ENCODE measurements at places on chromosomes 1 and 21.

GRCh38 chr1:201145132-201145531 is 9.1 kb downstream of the TMEM9 start:
- DNase-seq = no peak

GRCh38 chr1:41735631-41736260 is 183.0 kb downstream of the HIVEP3 start:
- DNase-seq = peak; percentile 71

DNA sequence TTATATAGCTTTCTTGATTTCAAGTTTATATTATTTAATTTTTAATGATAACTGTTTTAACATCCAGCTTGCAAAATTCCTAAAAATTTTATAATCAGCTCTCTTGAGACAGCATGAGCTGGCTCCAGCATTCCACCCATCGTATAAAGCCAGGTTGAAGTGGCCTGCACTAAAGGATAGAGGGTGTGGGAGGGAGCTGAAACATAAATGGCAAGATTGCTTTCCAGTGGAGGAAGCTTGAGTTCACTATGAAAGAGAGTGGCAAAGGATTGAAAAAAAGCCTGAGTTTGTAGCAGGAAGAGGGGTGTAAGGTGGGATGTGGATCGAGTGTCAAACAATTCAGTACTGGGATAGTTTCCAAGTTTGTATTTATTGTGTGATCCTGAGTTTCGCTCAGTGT is 48.5 kb upstream of the ZNF644 start:
- DNase-seq = peak; percentile 3

DNA sequence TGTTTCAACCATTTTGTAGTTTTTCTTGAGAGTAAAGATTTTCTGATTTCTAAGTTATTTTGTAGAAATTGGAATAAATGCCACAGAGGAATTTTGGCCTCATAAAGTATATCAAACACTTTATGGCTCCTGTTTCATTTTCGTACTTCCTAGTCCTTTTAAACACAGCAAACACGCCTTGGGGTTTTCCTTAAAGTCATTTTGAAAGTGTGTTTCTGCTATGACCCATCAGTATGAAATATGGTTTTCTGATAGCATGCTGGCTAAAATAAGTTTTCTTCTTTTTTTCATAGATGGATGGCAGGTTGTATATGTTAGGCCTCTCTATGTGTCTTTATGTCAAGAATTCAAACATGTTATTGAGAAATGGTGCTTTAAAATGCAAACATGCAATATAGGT is 940.1 kb upstream of the TMPRSS15 start:
- DNase-seq = no peak

- no peak for DNase-seq
Observed at GRCh38 chr1:203178821-203179666, 3.4 kb upstream of the MYBPH start.

DNA sequence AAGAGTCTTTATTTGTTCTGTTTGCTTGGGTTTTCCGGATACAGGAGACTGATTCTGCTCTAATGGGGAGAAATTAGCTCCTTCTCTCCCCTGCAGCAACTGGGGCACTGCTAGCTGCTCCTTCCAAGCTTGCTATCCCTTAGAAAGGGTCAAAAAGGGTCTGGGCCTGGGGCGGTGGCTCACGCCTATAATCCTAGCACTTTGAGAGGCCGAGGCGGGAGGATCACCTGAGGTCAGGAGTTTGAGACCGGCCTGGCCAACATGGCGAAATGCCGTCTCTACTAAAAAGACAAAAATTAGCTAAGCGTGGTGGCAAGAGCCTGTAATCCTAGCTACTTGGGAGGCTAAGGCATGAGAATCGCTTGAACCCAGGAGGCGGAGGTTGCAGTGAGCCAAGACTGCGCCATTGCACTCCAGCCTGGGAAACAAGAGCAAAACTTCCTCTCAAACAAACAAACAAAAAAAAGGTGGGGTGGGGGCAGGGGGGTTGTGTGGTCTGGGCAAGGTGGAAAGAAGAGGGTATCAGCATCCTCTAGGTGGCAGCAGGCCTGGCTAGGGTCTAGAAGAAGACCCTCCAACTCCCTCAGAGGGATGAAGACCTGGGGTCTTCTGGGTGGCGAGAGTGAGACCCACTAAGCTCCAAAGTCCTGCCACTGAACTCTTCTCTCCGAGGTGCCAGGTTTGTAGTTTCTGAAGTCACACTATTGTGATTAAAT is 15.4 kb upstream of the TBX15 start:
- no peak for DNase-seq

DNA sequence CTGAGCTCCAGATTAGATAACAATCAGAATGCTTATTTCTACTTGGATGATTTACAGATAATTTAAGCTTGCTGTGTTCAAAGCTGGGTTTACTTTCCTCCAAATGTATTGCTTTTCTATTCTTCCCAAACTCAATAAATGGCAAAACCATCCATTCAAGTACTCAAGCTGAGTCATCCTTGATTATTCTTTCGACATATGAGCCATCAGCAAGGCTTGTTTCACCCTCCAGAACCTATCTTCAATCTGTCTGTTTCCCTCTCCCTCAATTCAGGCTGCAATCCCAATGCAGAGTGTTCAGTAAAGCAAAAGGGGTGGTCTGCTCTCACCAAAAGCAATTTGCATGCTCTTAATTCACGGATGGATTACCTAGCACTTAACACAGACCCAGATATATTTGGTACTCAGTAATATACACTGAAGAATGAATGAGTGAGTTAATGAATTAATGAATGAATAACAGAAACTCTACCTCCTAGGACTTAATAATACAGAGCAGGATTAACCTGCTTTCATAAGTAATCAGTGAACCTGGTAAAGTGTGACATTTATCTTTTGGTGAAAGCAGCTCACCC is 41.9 kb downstream of the DDR2 start:
- DNase-seq = no peak

DNA sequence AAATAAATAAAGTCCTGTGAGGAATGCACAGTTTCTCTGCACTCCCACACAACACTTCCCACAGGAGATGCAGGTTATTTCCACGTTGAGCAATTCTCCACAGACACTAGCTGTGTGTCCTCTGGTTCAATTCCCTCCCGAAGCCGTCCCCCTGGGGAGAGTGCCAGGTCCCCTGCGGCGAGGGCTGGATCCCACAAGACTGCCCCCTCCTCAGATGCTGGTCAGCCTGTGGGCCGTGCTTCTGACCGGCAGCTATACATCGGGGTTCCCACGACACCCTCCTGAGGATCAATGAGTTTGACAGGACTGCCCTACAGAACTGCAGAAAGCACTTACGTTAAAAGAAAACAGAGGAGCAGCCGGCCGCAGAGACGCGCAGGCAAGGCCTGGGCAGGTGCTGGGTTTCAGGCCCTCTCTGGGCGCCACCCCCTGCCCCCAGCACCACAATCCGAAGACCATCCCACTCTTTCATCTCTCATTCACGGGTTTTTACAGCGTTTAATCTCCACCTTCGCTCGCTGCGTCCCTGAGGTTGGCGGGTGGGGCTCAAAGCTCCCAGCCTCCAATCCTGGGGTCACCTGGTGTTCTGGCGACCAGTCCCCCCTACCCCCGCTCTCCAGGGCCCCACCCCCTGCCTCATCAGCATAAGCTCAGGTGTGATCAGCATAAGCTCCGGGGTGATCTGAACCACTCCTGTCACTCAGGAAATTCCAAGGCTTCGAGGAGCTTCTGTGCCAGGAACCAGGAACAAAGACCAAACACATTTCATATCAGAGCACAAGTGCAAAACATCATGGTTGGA is 9.3 kb downstream of the SLC35E2B start:
- DNase-seq = no peak

GRCh38 chr1:115655306-115655663 is 13.5 kb downstream of the VANGL1 start:
- no peak for DNase-seq

DNA sequence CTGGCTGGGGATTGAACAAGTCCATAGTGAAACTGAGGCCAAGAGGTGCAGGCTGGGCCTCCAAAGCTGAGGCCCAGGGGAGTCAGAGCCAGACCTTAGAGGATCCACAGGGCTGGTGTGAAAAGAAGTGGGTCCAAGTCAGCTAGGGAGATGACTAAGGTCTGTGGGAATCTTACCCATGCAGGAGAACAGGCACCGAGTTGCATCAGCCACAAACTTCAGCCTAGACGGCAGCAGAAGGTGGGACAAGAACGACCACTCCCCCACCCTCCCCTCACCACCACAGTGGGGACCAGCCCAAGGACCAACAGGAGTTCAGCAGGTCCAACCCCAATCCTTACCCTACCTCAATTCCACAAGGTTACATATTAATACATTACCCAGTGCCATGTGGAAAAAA is 282.3 kb downstream of the TTLL7 start:
- no peak for DNase-seq

- no peak for DNase-seq
Observed at GRCh38 chr1:164991763-164992314, 364.7 kb downstream of the LMX1A start.

DNA sequence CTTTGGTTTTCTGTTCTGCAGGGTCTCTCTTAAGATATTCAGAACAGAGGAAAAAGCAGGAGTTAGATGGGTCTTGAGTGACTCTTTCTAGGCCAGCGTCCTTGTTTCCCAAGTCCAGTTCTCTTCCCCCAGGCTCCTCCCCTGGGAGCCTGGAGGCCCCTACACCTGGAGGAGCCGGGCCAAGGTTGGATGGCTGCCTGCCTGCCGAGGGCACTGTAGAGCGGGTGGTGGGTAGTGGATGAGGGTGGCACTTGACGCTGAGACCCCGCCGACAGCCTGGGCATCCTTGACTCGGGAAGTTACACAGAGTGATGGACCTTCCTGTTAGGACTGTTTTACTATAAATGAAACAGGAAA is 17.4 kb upstream of the KANK4 start:
- DNase-seq = no peak

- DNase-seq = peak; percentile 50
Observed at GRCh38 chr1:193406901-193407300, 220.5 kb upstream of the B3GALT2 start.

DNA sequence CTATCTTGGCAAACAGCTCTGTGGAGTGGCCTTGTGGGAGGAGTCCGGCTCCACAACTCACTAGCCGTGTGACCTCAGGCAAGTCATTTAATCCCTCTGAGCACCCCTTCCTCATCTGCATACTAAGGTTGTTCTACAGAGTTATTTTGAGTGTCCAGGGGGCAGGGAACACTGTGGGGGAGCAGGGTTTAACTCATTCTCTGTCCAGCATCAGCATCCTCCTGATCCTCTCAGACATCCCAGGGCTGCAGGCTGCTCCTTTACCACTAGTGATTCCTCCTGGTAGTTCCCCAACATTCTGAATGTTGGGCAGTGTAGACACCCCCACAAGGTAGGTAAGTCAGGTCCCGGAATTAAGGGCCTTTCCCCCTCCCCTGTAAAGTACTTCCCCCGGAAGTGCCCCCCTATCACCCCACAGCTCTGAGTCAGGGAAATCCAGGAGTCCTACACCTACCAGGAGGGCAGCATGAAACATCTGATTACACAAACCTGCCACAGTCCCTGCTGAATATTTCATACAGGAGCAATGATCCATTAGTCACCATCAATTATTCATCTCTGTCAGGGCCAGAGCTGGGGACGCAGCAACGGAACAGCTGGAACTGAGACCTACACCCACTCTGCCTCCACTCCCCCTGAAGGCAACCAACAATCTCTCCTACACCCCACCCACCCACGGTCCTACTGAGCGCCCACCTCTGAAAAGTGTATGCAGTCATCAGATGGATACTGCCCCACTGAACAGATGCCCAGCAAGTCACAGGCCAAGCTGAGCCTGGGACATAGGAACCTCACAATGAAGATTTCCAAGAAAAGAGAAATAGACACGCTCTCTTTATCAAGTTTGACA is 20.5 kb downstream of the SYT2 start:
- DNase-seq = no peak

DNA sequence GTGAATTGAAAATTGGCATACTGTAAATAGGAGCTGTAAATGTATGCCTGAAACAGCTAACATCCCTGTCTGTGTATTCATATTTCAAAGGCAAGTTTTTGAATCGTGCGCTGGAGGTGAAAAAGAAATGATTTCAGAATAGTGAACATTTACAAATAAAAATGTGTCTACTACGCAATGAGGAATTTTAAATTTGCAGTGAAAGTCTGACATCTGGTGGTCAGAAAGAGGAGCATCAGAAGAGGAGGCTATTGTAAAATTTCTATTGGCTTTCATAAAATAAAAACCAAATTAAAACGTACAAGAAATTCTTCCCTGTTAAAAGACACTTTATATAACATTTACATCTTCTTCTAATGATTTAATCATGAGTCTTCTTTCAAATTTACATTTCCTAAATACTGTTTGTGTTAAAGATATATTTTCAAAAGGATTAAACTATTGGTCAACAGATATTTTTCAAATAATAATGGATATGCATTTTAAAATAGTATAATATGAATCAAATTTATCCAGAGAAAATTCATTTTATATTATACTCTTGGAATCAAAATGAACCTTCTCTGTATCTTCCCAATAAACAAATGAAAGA is 113.7 kb upstream of the RRP15 start:
- DNase-seq = no peak

DNA sequence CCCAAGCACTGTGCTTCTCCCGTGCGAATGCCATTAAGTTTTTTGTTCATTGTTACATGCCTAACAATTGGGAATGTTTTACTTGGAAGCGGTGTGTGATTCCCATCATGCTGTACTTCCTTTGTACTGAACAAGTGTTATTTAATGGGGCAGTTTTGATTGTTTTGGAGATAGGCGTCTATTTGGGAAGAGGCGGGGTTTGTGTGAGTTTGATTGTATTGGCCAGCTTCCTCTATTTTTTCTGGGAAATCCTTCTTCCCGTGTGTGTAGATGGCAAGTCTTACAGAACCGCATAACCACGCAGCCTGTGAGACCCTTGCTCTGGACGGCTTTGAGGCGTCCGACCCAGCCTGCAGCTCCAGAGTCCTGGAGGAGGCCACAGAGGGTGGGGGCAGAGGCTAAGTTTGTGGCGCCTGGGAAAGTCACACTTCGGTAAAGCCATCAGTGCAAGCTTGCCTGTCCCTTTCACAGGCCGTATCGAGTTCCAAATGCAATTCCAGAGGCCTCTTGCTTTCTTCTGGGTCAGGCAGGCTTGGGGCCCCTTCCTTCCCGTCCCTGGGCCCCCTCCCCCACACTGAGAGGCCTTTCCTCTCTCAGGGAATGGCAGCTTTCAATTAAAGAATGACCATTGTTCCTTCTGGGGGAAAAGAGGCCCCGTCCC is 210.3 kb downstream of the TOMM20 start:
- peak; percentile 82 for DNase-seq

DNA sequence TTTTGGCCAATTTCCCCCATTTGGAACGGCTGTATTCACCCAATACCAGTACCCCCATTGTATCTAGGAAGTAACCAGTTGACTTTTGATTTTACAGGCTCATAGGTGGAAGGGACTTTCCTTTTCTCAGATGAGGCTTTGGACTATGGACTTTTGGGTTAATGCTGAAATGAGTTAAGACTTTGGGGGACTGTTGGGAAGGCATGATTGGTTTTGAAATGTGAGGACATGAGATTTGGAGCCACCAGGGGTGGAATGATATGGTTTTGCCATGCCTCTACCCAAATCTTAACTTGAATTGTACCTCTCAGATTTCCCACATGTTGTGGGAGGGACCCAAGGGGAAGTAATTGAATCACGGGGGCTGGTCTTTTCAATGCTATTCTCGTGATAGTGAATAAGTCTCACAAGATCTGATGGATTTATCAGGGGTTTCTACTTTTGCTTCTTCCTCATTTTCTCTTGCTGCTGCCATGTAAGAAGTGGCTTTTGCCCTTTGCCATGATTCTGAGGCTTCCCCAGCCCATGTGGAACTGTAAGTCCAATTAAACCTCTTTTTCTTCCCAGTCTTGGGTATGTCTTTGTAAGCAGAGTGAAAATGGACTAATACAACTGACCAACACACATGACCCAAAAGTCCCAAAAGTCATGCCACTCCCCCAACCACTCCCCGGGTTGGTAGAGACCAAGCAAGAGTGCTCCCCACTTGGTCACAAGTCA is 35.4 kb upstream of the ZNF496 start:
- DNase-seq = no peak

- no peak for DNase-seq
Observed at GRCh38 chr1:54842963-54843362, 41.8 kb upstream of the TTC22 start.
